ENCODE measurements at places on chromosomes 5 and 9.

DNA sequence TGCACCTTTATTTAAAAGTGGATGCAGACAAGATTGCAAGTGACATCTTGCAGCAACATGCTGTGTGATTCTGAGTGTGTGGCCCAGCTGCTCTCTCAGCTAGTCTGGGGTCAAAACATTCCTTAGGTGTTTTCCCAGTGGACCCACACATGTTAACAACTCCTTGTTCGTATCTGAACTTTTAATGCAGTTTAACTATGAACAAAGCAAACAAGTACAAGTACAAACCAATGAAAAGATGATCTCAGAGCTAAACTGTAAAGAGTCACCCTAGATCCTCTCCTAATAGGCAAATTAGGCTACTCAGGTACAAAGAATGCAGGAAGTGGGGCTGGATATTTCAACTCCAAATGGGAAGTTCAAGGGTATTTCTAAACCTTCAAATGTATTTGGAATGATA lies 108.4 kb downstream of the ENTREP1 start:
- no peak for DNase-seq

DNA sequence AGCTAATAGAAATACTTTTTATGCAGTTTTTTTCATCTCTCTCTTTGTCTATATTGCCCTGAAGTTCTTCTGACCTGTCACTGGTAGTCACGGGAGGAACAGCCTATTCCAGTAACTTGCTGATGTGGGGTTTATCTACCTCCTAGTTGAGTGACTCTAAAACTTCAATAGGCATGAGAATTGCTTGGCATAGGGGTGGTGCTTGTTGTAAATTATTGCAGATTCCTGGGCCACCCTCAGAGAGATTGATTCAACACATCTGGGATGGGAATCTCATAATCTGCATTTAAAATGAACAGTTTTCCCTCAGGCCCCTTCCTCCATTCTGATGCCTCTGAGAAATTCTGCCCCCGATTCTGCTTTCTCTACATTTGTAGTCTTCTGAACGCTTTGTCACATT lies 184.4 kb downstream of the ARHGEF28 start:
- no peak for DNase-seq

DNA sequence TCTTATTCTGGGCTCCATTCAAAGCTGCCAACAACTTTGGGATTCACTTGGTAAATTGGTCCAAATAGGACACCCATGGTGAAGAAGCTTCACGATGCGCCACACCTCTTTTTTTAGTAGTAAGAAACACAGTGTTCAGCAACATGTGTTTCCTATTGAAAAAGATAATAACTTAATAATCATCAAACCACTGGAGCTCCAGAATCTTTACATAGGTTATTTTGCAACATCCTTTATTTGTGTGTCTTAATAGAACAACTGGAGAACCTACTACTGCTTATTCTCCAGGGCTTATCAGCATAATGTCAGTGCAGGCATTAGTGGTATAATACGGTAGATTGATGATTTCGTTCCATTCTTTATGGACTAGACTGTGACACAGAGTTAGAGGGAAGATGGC lies 63.3 kb upstream of the DAPK1 start:
- DNase-seq = no peak

- no peak for DNase-seq
These were observed 45.7 kb downstream of the TSSK1B start for GRCh38 chr5:113389116-113389515.

DNA sequence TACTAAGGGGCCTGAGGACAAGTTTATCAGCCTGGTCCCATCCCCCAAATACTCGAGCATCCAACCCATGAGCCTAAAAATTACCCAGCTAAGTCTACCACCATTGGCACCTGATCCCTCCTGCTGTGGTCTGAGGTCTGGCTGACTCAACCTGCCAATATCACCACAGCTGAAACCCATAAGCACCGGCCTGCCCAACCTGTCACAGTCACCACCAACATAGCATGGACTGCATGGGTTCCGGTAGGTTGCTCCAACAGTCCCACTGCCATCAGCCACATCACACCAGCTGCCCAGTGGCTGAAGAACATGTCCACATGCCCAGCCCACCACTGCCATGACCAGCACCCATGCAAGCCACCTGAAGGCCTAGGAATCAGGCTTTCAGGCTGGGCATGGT lies 495.0 kb downstream of the PRELID2 start:
- no peak for DNase-seq

DNA sequence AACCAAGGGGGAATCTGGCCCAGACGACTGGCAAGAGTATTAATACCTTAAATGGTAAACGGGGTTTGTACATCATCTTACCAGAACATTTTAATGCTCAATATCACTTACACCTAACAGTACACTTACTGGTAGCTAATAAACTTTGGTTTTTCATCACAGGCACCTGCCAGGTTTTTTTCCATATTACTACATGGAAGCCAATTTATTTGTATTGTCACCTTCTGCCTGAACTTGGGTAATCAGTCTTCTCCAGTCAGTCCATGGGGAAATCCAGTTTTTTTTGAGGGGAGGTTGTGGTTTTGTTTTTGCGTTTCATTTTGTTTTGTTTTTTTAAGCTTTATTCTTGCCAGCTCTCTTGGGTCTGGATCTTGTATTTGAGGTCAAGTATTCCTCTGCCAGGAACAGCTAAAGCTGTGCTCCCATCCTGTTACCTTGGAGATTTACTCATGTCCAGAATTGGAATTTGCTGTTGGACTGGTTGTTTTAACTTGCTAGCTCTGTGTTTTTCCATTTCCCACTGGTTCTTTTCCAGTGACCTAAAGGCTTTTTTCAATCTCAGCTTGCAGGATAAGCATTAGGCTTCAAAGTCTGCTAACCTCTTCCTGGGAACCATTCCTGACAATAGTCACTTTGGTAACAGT lies 11.1 kb upstream of the NADK2 start:
- no peak for DNase-seq

GRCh38 chr9:131610231-131610761 lies 65.0 kb downstream of the PRRT1B start:
- DNase-seq = no peak

- DNase-seq = no peak
These were observed 819 bp downstream of the LCN2 start for GRCh38 chr9:128149951-128150593.

GRCh38 chr5:148684528-148684927 lies 30.2 kb upstream of the HTR4 start:
- DNase-seq = no peak

DNA sequence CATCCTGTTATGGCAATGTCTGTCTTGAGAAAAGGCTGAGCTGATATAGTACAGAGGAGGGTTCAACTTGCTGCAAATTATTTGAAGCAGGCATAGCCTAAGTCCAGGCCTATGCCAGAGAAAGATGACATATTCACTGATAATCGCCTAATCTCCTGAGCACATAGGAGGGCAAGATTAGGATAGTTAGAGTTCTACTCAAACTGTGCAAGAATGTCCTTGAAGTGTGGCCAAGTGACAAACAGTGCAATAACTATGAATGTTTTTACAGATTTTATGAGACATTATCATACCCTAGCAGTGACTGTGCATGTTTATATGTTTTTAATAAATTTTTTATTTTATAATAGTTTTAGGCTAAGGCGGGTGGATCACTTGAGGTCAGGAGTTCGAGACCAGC lies 96.2 kb downstream of the TSSK1B start:
- no peak for DNase-seq

GRCh38 chr5:180575571-180575970 lies 15.7 kb downstream of the SCGB3A1 start:
- DNase-seq = no peak

DNA sequence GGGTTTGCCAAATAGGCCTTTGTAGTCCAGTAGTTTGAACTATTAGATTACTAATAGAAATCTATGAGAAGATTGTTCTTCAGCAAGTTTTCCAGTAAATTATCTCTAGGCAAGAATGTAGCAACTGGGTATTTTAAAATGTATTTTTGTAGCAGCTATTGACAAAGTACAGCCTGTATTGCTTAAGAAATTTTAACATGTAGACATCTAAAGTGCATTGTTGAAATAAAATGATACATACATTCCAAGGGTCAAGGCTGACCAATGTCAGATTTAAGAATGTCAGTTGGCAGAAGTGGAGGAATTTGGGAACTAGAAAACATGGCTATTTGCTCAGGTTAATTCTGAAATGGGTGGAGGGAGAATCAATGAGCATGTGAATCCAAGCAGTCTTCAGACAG lies 57.5 kb upstream of the ZSWIM6 start:
- DNase-seq = no peak

Measured in activated CD4-positive, alpha-beta T cell treated with anti-CD3 and anti-CD28 coated beads for 24 hours (primary cell).